Articular chondrocyte of knee joint (primary cell): ENCODE measurements at places on chromosomes 2 and 18. TPM values are rescaled to one million over a fixed set of nuclear protein-coding genes. Genes with fewer than 3 reads are reported as not detected.

CCDC74B gene
- 3.1 and 5.6 TPM in 2 replicates for total RNA-seq

SCYGR4 gene
- total RNA-seq: 0.11 TPM in 1 of 2 replicates, not detected in the other

TXNL1 gene
- 59.1 and 70.5 TPM in 2 replicates for total RNA-seq

MAPK4 gene
- not detected in 2 replicates for total RNA-seq

ASB18 gene
- not detected in 2 replicates for total RNA-seq

CACNB4 gene
- total RNA-seq: 93.8 and 102 TPM in 2 replicates

SULT1C3 gene
- total RNA-seq: not detected in 2 replicates

DCC gene
- 0.13 TPM in 1 of 2 replicates, not detected in the other for total RNA-seq

PLB1 gene
- total RNA-seq: 3.0 and 4.1 TPM in 2 replicates

GLI2 gene
- total RNA-seq: 3.5 and 7.8 TPM in 2 replicates

NAT8 gene
- not detected in 2 replicates for total RNA-seq

BCL11A gene
- total RNA-seq: 0.78 and 1.2 TPM in 2 replicates

INHA gene
- total RNA-seq: 0.11 and 0.26 TPM in 2 replicates

EPG5 gene
- total RNA-seq: 156 and 178 TPM in 2 replicates

CHRNG gene
- total RNA-seq: not detected in 2 replicates

OXER1 gene
- total RNA-seq: 0.13 and 0.65 TPM in 2 replicates

SEMA4F gene
- total RNA-seq: 5.9 and 6.1 TPM in 2 replicates

TRPM8 gene
- 0.76 TPM in 1 of 2 replicates, not detected in the other for total RNA-seq

IL18RAP gene
- total RNA-seq: not detected in 2 replicates

TUBB6 gene
- total RNA-seq: 254 and 363 TPM in 2 replicates

SPTBN1 gene
- 275 and 355 TPM in 2 replicates for total RNA-seq

EFR3B gene
- 2.4 and 5.4 TPM in 2 replicates for total RNA-seq

HOXD12 gene
- total RNA-seq: not detected in 2 replicates

MARCHF4 gene
- 0.52 and 1.1 TPM in 2 replicates for total RNA-seq

DAW1 gene
- total RNA-seq: 0.13 and 0.22 TPM in 2 replicates

NOTO gene
- total RNA-seq: not detected in 2 replicates

REG3G gene
- total RNA-seq: not detected in 2 replicates

ELOA2 gene
- not detected in 2 replicates for total RNA-seq

RNF152 gene
- total RNA-seq: 10.6 and 21.2 TPM in 2 replicates

ASXL3 gene
- total RNA-seq: not detected in 2 replicates

UGT1A4 gene
- not detected in 2 replicates for total RNA-seq

ARHGAP28 gene
- 36.4 and 38.2 TPM in 2 replicates for total RNA-seq

CHN1 gene
- 4.7 and 11.5 TPM in 2 replicates for total RNA-seq

ITPRID2 gene
- 328 and 340 TPM in 2 replicates for total RNA-seq

GPR45 gene
- not detected in 2 replicates for total RNA-seq

NOL4 gene
- not detected in 2 replicates for total RNA-seq

LIMS4 gene
- total RNA-seq: 0.76 TPM in 1 of 2 replicates, not detected in the other

LCT gene
- total RNA-seq: 0.22 and 0.26 TPM in 2 replicates

KIAA2012 gene
- total RNA-seq: under 0.01 TPM in 1 of 2 replicates, not detected in the other

EPAS1 gene
- total RNA-seq: 297 and 319 TPM in 2 replicates

MRO gene
- 0.39 and 0.43 TPM in 2 replicates for total RNA-seq
